Hippocampal formation (tissue), 2 donors: ENCODE measurements at places on chromosomes 3 and 15.

DNA sequence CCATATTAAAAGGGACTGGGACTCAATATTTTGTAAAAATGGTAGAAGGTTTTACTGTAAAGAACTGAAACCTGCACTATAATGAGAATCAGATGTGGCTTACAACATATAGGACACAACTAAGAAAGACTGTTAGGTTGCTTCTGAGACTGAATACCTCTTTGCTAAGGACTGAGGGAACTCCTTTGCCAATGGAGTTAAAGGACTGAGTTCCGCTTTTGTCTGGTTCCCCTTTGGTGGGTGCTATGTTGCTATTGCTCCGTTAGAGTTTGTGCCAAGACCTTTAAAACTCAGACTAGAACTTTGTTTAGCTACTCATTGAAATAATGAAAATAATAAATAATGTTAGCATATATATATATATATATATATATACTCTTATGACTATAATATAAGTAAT is 147.8 kb upstream of the KCNMB2 start:
- no peak for DNase-seq

DNA sequence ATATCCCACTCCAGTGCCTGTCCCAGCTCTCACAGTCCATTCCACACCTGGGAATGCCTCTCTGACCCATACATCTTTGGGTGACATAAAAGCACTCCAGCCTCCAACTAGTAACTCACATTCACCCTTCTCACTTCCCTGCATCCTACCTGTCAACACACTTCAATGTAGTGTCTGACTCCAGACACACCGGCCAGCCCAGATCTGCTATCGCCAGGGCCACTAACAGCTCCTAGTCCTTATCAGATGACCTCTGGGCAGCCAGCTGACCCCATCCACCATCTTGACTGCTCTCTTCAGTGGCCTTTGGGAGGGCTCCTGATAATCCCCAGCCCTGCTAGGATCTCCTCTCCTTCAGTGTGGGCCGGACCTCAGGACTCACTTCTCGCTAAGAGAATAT is 2.9 kb upstream of the MCM2 start:
- DNase-seq = no peak

DNA sequence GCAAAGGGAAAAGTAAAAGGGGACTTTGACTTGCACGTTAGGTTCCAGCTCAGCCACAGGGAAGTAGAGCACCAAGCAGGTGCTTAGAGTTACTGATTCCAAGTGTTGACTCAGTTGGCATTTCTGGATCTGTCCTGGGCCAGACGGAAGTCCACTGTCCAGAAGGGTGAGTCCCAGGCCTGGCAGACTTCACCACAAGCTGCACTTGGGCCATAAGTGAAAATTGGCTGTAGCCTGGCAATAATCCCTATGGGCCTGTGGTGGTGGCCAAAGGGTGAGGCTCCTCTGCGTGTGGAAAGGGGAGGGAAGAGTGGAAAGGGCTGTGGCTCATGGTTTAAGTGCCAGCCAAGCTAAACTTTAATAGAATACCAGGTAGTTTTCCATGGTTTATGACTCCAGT is 121.5 kb downstream of the DTWD1 start:
- DNase-seq = no peak

GRCh38 chr3:12963922-12964701 is 109.1 kb downstream of the IQSEC1 start:
- DNase-seq = no peak

DNA sequence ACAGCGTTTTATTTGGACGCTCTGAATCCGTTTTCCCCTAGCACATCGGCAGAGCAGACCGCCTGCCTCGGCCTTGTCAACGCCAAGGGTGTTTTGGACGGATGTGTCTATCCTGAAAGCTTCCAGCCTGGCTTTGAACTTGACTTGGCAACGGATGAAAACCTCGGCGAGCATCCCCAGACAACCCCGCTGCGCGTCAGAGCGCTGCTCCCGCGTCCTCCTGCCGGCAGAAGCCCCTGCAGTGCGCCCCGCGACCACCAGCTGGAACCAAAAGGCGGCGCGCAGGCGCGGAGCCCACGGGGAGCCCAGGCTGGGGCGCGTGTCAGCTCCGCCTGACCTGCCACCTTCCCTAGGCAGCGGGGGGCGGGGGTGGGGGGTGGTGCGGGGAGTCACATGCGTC is 26.2 kb upstream of the ARL8B start:
- DNase-seq = no peak
